ENCODE measurements at places on chromosomes 3 and 15. TPM values are rescaled to one million over a fixed set of nuclear protein-coding genes. Genes with fewer than 3 reads are reported as not detected.

The RHOV gene
- not detected for total RNA-seq

The NDUFB5 gene
- total RNA-seq: 44.6 TPM

The TM4SF1 gene
- 21.5 TPM for total RNA-seq

The IMPG2 gene
- 0.25 TPM for total RNA-seq

The CLDN16 gene
- 0.89 TPM for total RNA-seq

The DPH3 gene
- total RNA-seq: 12.0 TPM

GRCh38 chr3:45204136-45204535, 22.0 kb downstream of the TMEM158 start:
- no peak overlapping the region for H3K4me3 ChIP-seq
- no peaks in the 10 kb centered on the region for H3K36me3 ChIP-seq
- H3K4me1 ChIP-seq: no peaks in the 10 kb centered on the region
- H3K27ac ChIP-seq: no peak overlapping the region

DNA sequence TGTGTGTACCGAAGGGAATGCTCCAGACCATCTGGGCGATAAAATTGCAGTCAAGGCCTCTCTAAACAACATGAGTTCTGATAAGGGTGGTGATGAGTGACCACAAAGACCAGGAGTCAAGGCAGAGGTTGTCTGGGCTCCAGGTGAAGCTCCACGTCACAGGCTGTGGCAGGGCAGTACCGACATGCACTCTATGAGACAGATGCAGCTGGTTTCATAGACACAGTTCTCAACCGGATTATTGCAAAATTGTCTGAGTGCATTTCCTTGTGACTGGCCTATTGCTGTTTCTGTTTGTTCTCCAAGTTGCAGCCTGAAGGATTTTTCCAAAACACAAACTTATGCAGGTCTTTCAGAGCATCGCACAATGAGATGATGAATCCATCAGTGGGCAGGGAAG, 157.5 kb upstream of the HES1 start:
- no peak overlapping the region for H3K27ac ChIP-seq
- no peaks in the 10 kb centered on the region for H3K4me1 ChIP-seq
- no peaks in the 10 kb centered on the region for H3K27me3 ChIP-seq
- no peak overlapping the region for H3K4me3 ChIP-seq

GRCh38 chr15:96582473-96582872, 252.0 kb downstream of the NR2F2 start:
- no peaks in the 10 kb centered on the region for H3K36me3 ChIP-seq
- H3K4me3 ChIP-seq: no peak overlapping the region

GRCh38 chr15:28889346-28889745, 3.6 kb downstream of the APBA2 start:
- H3K27me3 ChIP-seq: no peaks in the 10 kb centered on the region
- H3K27ac ChIP-seq: no peak overlapping the region
- H3K4me1 ChIP-seq: peaks cover 3% of the 10 kb centered on the region
- no peak for DNase-seq

DNA sequence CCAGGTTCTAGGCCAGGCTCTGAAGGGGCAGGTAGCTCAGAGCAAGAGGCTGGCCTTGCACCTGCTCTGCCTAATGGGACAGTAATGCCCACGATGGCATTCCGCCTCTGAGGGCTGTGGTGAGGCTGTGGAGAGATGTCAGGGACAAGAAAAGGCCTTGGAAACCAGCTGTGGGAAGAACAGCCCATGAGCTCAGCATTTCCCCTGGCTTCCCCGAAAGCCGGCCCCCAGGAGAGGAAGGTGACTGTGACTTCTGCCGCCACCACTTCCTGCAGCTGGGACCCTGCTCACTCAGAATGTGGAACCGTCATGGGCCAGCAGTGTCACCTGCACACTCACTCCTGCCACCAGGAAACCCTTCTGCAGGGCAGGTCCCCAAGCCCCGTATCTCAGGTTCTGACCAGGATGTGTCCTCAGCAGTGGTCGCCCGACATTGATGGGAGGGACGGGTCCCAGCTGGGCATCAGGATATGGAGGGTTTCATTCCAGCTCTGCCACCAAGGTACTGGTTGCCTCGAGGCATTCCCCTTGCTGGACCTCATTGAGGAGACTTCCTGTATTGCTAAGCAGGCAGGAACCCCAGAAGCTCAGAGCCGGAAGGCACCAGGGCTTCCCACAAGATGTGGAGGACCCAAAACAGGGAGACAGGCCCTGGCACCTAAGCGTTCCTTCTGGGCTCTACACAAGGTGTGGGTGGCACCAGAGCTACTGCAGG, 30.7 kb downstream of the SEMA7A start:
- H3K27me3 ChIP-seq: no peaks in the 10 kb centered on the region
- no peak for DNase-seq
- no peak overlapping the region for H3K4me3 ChIP-seq
- no peaks in the 10 kb centered on the region for H3K4me1 ChIP-seq

GRCh38 chr15:99440551-99441443, 125.0 kb upstream of the MEF2A start:
- H3K4me1 ChIP-seq: no peaks in the 10 kb centered on the region
- no peak overlapping the region for H3K27ac ChIP-seq
- H3K4me3 ChIP-seq: no peak overlapping the region
- H3K27me3 ChIP-seq: peaks cover 2% of the 10 kb centered on the region
- H3K36me3 ChIP-seq: no peaks in the 10 kb centered on the region
- DNase-seq: peak; percentile 28

DNA sequence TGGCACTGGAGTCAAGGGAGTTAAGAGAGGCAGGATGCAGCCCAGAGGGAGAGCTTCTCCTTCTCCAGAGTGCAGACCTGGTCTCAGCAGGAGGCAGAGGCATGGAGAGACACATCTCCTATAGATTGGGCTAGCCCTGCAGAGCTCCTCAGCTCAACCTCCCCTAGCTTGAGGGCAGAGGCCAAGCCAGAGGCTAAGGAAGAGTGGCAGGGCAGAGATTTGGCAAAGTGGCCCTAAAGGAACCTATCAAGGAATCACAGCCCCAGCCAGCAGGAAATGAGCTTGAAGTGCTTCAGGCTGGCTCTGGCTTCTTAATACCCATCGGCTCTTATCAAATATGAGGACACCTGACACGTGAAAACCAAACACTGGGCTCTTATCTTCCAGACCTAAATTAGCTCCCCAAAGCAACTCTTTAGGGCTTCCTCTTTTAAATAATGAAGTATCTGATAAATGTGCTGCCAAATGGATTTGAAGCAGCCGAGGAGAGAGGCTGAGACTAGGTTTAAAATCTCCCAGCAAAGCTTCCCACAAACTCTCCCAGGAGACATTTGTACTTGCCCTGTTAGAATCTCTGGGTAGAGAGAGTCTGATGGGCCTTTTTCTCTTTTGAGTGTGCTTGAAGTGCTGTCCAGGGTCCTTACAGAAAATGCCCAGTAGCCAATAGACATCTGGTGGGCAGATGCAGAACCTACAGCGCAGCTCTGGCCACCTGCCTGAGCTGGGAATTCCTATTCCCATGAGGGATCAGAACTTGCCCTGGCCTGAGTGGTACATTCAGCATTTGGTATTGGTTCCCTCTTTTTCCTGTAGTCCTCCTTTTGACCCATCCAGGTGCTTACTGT, 271.4 kb downstream of the CLSTN2 start:
- H3K27ac ChIP-seq: no peak overlapping the region
- no peak overlapping the region for H3K4me3 ChIP-seq
- H3K36me3 ChIP-seq: no peaks in the 10 kb centered on the region

- H3K4me3 ChIP-seq: no peak overlapping the region
- DNase-seq: no peak
- no peak overlapping the region for H3K27ac ChIP-seq
- H3K27me3 ChIP-seq: no peaks in the 10 kb centered on the region
Observed at GRCh38 chr3:150107429-150108175, 136.9 kb upstream of the PFN2 start.

DNA sequence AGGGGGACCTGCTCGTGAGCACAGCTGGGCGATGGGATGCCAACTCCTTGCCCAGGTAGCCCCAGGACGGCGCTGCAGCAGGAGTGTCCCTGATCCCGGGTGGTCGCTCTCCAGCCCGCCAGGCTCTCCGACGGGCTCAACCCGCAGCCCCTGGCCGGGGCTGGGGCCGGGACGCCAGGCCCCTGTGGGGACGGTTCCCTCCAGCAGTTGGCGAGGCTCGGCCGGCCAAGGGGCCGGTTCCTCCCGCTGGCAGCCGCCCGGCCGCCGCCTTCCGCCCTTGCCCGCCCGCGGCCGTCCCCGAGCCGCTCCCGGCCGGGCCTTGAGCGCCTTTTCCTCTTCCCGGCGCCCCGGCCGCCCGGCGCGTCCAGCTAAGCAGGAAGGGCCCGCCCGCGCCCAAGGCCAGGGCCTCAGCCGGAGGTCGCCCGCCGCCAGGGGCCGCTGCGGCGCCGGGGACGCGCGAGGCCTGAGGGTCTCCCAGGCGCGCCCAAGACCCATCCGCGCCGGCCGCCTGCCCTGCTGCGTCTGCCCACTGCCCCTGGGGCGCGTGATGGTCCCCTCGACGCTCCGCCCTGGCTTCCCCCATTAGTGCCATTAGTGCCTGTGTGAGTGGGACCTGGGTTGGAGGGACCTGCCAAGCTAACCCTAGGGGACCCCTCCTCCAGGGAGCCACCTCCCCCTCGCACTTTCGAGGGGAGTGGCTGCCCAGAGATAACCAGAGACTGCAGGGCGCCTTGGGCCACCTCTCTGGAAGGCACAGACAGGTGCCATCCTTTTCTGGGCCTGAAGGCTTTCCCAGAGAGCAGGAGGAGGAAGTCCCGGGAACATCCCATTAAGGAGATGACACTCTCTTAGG, 106.4 kb downstream of the FBLN2 start:
- H3K36me3 ChIP-seq: no peaks in the 10 kb centered on the region
- no peak overlapping the region for H3K27ac ChIP-seq
- peaks cover 11% of the 10 kb centered on the region for H3K4me1 ChIP-seq

DNA sequence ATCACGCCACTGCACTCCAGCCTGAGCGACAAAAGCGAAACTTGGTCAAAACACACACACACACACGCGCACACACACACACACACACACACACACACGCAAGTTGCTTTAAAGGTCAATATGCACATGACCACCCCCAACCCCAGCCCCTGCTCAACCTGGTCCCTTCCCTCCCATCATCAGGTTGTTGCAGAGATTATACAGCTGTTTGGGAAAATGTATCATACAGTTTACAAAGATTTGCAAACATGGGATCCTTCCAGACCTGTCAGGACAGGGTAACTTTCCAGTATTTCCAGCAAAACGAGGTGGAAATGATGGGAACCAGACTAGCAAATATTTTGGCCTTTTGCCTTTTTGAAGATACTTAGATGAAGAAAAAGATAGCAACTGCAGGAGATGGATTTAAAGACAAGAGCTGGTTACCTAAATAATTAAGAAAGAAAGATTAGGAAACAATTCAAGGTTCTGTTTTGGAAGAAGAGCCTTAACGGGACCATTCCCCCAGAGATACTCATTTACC, 80.2 kb downstream of the TNIK start:
- DNase-seq: no peak
- H3K4me3 ChIP-seq: no peak overlapping the region
- H3K27ac ChIP-seq: no peak overlapping the region
- H3K36me3 ChIP-seq: no peaks in the 10 kb centered on the region

DNA sequence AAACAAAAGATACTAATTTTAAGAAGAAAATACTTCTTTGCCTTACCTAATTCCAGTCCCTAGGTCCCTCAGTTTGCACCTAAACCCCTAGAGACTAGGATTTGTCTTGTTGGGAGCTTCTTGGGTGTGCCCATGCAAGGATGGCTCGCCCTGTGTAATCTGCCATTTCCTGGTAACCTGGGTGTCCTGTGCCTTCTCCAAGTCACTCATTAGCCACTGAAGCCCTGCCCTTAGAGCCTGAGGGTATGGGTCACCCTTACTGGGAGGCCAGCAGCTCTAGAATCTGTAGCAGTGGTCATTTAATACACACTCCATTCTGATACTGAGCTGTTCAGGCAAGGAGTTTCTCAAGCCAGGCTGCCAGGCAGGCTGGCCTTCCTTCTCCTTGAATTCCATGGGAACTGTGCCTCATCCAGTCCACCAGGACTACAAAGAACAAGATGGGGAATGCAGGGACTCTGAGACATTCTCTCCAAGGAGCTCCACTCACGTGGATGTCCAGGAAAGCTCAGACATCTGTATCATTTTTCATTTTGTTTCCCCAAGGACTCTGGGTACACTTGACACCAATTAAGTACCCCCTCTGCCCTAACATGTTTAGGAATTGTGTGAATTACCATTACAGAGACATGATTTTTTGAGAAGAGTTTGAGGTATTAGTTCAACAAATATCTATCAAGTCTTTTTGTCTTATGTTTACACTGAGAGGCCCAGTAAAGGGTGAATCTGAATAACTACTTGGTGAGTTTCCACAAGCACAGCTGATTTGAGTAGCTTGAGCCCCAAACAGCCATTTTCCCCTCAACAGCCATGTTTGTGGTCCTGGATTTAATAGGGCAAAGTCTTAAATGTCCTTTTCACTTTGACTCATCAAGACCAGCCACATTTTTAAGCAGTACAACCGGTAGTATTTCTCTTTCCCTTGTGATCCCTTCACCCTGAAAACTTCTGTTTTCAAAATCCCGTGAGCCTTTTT, 52.6 kb downstream of the ARNT2 start:
- no peak for DNase-seq
- no peak overlapping the region for H3K4me3 ChIP-seq
- H3K27me3 ChIP-seq: no peaks in the 10 kb centered on the region
